Activated CD4-positive, alpha-beta memory T cell treated with anti-CD3 and anti-CD28 coated beads, Interleukin-2, amount 10 ng/mL, durations not matched to agents 7 days and 5 days (primary cell): ENCODE measurements at places on chromosomes 1 and 21. TPM values are rescaled to one million over a fixed set of nuclear protein-coding genes. Genes with fewer than 3 reads are reported as not detected.

GRCh38 chr1:176559878-176560277 lies 96.9 kb downstream of the PAPPA2 start:
- H3K36me3 ChIP-seq: no peaks in the 10 kb centered on the region
- H3K4me1 ChIP-seq: no peaks in the 10 kb centered on the region
- no peaks in the 10 kb centered on the region for H3K27me3 ChIP-seq

DNA sequence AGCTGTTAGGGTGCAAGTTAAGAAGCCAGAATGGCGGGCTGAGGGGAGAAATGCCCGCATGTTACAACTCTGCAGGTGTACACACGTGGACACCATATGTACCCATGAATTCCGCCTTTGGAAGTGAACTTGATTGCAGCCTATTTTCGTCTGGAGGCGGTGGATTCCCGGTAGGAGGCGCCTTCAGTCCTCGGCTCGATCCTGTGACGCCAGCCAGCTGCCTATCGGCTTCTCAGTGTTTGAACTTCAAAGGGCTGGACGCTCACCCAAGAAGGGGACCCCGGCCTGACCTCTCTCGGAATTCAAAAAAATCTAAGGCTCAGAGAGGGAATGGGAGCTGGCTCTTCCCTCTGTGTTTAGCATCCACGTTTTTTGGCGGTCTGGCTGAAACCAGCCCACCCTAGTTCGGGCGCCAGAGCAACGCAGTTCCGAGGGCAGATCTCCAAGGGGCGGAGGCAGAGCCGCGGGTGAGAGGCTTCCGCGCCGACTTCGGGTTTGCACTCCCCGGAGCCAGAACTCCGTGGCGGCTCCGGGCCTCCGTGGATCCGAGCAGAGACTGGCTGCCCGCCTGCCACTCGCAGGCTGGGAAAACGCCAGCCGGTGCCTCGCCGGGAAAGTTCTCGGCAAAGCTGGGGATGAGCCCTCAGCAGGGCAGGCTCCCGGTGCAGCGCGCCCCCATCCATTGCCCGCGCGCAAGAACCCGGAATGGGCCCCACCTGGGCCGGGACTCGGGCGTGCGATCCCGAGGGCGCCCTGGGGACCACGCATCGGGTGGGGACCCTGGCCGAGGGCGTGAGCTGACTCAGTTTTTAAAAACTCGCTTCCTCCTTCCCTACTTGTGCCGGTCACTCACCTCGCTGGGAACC lies 996 bp upstream of the TMEM51 start:
- DNase-seq: no peak
- H3K4me3 ChIP-seq: no peak overlapping the region
- H3K4me1 ChIP-seq: peaks cover 25% of the 10 kb centered on the region
- H3K27ac ChIP-seq: no peak overlapping the region

The PLPP3 gene
- total RNA-seq: not detected

DNA sequence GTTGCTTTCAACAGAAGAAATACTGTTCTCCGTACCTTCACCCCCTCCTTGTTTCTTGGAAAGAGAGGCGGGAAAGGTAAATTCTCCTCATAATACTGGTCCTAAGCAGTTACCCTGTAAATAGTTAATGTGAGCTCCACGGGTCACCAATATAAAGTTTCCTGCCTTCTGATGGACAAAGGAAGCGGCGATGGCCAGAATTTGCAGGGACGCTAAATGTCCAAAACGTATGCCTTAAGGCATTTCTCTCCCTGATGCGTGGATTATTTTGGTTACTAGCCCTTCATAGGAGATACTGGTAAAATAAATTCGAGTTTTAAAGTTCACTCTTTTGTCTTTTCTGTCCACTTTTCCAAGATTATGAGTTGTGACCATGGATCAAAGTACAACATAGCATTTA lies 898 bp upstream of the PTGS2 start:
- H3K36me3 ChIP-seq: no peaks in the 10 kb centered on the region
- peaks cover 46% of the 10 kb centered on the region for H3K27me3 ChIP-seq
- H3K27ac ChIP-seq: no peak overlapping the region
- H3K4me3 ChIP-seq: peak overlapping the region; percentile 70
- no peak for DNase-seq

The BOLA1 gene
- 24.9 TPM for total RNA-seq

DNA sequence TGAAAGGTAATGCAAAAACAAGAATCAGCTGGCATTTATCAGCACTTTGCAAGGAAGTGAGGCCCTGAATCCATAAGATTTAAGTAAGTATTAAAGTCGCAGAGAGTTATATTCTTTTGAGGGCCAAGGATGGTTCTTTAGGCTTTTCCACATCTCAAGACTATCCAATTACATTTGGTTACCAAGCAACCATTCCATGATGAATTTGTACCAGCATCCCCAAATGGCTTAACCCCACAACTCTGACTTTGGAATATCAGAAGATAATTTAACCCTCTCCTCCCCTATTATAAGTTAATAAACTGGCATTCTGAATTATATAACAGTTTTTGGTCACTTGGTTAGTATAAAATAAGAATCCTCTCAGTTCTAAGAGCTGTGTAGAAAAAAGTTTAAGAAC lies 2.8 kb downstream of the PHTF1 start:
- H3K4me3 ChIP-seq: peak overlapping the region; percentile 88
- H3K27me3 ChIP-seq: no peaks in the 10 kb centered on the region
- no peak overlapping the region for H3K27ac ChIP-seq
- H3K4me1 ChIP-seq: peaks cover 43% of the 10 kb centered on the region
